ENCODE measurements at places on chromosomes 4 and X.

- no peak for DNase-seq
These were observed 125.5 kb upstream of the NRK start for GRCh38 chrX:105696870-105697269.

DNA sequence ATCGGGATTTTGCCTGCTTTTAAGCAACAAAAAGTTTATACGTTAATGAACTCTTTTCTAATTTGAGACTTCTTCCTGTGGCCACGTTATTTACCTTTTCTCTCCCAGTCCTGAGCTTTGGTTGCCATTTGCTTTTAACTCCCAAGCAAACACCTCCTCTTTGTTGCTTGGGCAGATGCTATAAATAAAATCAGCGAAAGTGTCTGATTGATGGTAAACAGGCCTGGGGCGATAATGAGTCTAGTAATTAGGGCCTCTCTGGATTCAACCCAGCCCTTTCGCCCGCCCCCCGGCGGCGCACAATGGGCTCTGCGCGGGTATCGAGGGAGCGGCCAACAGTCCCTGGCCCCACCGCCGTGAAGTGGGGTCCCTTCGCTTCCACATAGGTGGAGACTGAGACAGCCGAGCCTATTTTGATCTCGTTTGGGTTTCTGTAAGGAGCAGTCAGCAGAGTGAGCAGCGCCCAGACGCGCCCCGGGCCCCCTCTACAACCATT lies 790 bp downstream of the CLGN start:
- no peak for DNase-seq

DNA sequence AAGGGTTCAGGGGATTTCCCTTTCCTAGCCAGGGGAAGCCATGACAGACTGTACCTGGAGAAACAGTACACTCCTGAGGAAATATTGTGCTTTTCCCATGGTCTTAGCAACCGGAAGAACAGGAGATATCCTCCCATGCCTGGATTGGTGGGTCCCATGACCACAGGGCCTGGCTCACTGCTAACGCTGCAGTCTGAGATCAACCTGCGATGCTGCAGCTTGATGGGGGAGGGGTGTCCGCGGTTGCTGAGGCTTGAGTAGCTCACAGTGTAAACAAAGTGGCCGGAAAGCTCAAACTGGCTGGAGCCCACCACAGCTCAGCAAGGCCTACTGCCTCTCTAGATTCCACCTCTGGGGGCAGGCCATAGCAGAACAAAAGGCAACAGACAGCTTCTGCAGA lies 819.5 kb downstream of the TECRL start:
- DNase-seq, result no peak

DNA sequence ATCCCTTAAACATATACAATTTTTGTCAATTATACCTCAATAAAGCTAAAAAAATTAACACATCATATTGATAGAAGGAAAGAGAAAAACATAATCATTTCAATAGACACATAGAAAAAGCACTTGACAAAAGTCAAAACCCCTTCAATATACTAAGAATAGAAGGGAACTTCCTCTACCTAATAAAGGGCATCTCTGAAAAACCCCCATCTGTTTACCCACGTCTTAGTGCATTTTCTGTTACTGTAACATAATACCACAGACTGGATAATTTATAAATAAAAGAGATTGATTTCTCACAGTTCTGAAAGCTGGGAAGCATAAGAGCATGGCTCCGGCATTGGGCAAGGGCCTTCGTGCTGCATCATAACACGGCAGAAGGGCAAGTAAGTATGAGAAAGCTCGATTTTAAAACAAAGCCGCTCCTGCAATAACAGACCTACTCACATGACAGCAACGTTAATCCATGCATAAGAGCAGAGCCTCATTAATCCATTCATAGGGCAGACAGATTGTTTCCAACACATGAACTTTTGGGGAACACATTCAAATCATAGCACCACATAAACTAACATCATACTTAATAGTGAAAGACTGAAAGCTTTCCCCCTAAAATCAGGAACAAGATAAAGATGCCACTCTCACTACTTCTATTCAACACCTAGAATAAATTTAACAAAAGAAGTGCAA lies 15.7 kb downstream of the STEEP1 start:
- no peak for DNase-seq

DNA sequence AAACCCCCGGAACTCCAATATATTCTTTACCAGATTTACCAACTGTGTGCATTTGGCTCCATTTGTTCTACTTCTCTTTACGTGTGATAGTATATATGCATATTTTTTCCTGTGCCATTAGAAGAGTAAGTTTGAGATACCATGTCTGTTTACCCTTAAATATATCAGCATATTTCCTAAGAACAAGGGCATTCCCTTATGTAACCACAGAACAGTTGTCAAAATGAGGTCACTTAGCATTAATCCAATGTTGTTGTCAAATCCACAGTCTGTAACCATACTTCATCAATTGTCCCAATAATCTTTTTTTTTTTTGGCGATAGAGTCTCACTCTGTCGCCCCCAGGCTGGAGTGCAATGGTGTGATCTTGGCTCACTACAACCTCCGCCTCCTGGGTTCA lies 55.2 kb downstream of the TBC1D14 start:
- DNase-seq, result no peak

DNA sequence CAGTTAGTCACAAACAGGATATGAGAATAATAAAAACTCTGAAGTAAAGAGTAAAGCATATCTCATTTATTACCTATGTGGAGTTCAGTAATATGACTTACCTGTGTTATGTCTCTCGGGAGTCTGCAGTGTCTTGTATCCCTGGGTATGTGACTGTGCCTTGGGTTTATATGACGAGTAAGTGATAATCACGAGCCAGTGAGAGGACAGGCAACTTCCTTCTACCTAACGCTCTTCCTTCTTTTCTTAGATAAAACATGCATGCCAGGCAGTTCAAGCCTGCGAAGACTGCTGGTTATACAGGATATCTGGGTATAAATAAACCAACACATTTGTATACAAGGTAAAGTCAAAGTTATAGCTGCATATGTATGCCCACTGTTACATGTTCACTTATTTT lies at the start of gene HPGDS:
Gene HPGDS, minus strand, starts transcription at position 143 of the 400 bp plus-strand sequence. CDS start 8,207 bp downstream, outside the sequence.
- no peak for DNase-seq

DNA sequence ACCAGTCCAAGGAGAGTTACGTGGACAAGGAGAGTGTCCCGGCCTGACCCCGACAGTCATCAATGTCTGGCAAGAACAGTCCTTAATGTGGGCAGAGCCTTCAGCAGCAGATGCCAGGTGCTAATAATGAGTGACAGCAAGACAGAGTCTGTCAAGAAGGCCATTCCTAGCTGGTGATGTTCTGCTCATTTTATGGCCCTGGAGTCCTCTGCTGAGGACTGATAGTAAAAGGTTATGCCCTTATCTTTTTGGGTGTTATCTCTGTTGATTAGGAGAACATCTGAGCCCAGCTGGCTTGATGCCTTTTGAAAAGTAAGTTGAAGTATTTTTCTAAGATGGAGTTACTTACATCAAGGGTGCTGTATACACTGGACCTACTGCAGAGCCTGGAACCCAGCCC lies 67.3 kb downstream of the SLC34A2 start:
- no peak for DNase-seq

- no peak for DNase-seq
These were observed 166.4 kb upstream of the ATP6AP2 start for GRCh38 chrX:40414335-40414734.

GRCh38 chr4:10006601-10007435 lies 14.5 kb downstream of the SLC2A9 start:
- DNase-seq, result no peak

GRCh38 chr4:56051029-56051709 lies 102.4 kb downstream of the CEP135 start:
- no peak for DNase-seq

GRCh38 chr4:173417833-173418232 lies 18.9 kb upstream of the SCRG1 start:
- DNase-seq, result no peak

DNA sequence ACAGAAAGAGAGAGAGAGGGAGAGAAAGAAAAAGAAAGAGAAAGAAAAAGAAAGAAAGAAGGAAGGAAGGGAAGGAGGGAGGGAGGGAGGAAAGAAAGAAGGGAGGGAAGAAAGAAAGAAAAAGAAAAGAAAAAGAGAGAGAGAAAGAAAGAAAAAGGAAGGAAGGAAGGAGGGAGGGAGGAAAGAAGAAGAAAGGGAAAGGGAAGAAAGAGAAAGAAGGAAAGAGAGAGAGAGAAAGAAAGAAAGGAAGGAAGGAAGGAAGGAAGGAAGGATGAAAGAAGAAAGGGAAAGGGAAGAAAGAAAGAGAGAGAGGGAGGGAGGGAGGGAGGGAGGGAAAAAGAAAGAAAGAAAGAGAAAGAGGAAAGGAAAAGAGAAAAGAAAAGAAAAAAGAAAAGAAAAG lies 10.8 kb downstream of the OPHN1 start:
- no peak for DNase-seq

DNA sequence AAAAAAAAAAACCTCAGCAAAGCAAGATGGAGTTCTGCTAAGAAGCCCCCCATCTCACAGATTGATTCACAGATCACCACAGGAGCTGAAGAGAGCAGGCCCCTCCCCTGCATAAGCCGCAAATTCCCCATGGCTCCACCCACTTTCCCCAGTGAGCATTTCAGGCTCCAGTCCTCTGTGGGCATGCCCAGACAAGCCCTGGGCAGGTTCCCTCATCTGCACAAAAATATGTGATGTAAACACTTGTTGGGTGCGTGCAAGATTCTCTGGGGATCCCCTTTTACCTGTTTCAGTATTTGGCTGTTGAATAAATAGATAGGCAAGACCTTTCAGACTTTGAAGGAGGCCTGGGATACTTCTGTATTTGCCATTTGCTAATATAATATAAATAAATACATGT lies 514.3 kb downstream of the PCDH7 start:
- DNase-seq, result no peak

GRCh38 chrX:120517936-120518335 lies 42.8 kb downstream of the CUL4B start:
- no peak for DNase-seq

GRCh38 chrX:7145454-7145853 lies 2.1 kb upstream of the STS start:
- DNase-seq, result no peak

GRCh38 chr4:33078145-33078544 lies 2358.0 kb downstream of the PCDH7 start:
- no peak for DNase-seq

GRCh38 chr4:138869631-138870030 lies 145.9 kb upstream of the NOCT start:
- no peak for DNase-seq

- DNase-seq, result no peak
These were observed 108.3 kb upstream of the DUSP21 start for GRCh38 chrX:44735498-44735897.

- no peak for DNase-seq
These were observed 42.3 kb upstream of the SRPX start for GRCh38 chrX:38262715-38263620.

GRCh38 chr4:147518846-147519767 lies 38.2 kb downstream of the EDNRA start:
- DNase-seq, result peak; percentile 20

GRCh38 chr4:54384563-54384962 lies 155.5 kb downstream of the PDGFRA start:
- DNase-seq, result no peak

DNA sequence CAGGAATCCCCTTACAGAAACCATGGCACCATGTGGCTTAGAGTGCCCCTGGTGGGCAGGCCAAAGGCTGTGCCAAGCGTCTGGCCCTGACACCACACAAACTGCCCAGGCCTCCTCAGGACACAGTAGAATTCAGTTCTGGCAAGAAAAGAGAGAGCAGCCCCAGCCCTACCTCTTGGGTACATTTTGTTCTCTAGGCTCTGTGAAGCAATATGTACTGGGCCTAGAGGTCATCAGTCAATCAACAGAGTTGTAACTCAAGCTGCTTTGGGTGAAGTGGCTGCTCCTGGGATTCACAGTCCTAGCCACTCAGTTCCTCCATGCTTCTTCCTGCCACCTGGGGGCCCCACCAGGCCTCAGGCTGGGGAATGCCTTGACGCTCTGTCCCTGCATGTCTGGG lies 158.1 kb upstream of the MAMLD1 start:
- no peak for DNase-seq

GRCh38 chr4:165115301-165115700 lies 2.6 kb upstream of the TMEM192 start:
- DNase-seq, result no peak

- DNase-seq, result no peak
These were observed 20.2 kb downstream of the GPAT3 start for GRCh38 chr4:83556006-83556707.
